Hematopoietic multipotent progenitor cell (in vitro differentiated cells): ENCODE measurements at places on chromosomes 5 and 9. TPM values are rescaled to one million over a fixed set of nuclear protein-coding genes. Genes with fewer than 3 reads are reported as not detected.

QRFP gene
- total RNA-seq: under 0.01 TPM

NMUR2 gene
- total RNA-seq: not detected

SLC45A2 gene
- 0.27 TPM for total RNA-seq

GABRP gene
- total RNA-seq: not detected

GABRA1 gene
- not detected for total RNA-seq

LCN15 gene
- total RNA-seq: not detected

SPATA31E1 gene
- not detected for total RNA-seq

MSANTD3 gene
- total RNA-seq: 13.2 TPM

TLX3 gene
- total RNA-seq: not detected

SAXO1 gene
- under 0.01 TPM for total RNA-seq

PCDHGB4 gene
- total RNA-seq: 1.6 TPM

PCDHB6 gene
- not detected for total RNA-seq

PCA3 gene
- total RNA-seq: 0.54 TPM

SLC25A2 gene
- total RNA-seq: 0.54 TPM

LIX1 gene
- not detected for total RNA-seq

PDE8B gene
- total RNA-seq: 0.27 TPM

ANGPTL2 gene
- under 0.01 TPM for total RNA-seq
